ENCODE measurements at places on chromosomes 13 and 19.

GRCh38 chr19:45973553-45974338 lies at the start of gene NOVA2:
Gene NOVA2, minus strand, starts transcription at chr19:45973865. Its CDS starts 514 bp downstream, at chr19:45973351.
- DNase-seq: peak; percentile 55

GRCh38 chr19:27765912-27766725 lies 1446.8 kb downstream of the UQCRFS1 start:
- no peak for DNase-seq

DNA sequence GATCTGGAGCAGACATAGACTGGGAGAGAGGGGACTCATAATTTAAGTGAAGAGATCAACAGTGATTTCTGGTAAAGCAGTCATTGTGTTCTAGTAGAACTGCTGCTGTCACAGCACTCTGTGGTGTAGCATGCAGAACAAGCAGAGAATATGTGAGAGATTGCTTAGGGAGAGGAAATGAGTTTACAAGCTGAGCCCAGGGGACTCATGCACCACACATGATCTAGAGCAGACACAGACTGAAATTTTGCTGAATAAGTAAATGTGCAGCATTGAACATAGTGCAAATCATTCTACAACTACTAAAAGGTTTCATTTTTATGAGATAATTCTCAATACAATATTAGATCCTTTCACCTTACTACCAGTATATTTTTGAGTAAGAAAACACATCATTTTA lies 125.7 kb downstream of the MYO16 start:
- DNase-seq: no peak

GRCh38 chr13:64866331-64866730 lies 2363.8 kb downstream of the PCDH9 start:
- no peak for DNase-seq

DNA sequence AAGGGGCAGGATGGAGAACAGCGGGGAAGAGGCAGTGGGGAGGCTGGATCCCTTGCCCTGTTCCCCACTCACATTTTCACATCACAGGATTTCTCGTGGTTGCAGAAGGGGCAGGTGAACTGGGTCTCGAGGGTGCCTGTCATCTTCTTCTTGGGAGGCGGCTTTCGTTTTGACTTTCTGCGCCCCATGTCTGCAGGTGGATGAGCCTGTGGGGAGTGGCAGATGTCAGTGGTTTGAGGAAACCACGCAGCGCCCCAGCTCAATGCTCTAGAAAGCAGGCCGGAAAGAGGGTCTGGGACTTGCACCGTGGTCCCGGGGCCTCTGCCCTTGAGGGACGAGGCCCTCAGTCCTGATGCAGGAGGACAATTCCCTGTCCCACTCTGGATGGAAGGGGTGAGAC lies 4.9 kb downstream of the ELOF1 start:
- no peak for DNase-seq

- no peak for DNase-seq
Measured at GRCh38 chr19:21492947-21493906, 12.2 kb upstream of the ZNF429 start.

DNA sequence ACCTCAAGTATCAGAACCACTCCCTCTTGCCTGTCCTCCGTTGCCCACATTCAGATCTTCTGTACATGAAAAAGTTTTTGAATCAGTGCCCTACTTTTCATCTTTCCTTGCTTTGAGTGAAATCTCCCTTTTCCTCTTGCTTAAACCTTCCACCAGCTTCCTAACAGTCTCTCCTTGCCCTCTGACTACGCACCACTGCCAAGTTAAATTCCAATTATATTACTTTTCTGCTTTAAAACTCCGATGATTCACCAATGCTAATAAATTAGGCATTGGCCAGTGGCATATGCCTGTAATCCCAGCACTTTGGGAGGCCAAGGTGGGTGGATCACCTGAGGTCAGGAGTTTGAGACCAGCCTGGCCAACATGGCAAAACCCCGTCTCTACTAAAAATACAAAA lies 30.7 kb upstream of the RFXAP start:
- no peak for DNase-seq

DNA sequence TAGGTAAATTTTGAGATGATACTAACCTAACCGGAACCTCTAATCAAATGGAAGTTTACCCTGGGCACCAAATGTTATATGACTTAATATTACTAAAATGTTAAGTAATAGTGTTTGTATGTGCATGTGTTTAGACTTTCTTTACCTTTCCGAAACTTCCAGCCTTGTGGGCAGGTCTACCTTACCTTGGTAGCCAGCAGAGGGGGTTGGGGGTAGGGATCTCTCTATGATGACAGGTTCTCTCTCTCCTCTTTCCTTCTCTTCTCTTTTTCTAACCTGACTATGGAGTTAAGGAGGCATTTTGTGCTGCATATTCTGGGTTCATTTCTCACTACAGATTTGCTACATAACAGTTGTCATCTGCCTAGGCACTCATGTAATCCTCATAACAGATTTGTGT lies 6.8 kb upstream of the FRY start:
- DNase-seq: no peak

GRCh38 chr19:28358633-28359032 lies 854.3 kb downstream of the UQCRFS1 start:
- no peak for DNase-seq

DNA sequence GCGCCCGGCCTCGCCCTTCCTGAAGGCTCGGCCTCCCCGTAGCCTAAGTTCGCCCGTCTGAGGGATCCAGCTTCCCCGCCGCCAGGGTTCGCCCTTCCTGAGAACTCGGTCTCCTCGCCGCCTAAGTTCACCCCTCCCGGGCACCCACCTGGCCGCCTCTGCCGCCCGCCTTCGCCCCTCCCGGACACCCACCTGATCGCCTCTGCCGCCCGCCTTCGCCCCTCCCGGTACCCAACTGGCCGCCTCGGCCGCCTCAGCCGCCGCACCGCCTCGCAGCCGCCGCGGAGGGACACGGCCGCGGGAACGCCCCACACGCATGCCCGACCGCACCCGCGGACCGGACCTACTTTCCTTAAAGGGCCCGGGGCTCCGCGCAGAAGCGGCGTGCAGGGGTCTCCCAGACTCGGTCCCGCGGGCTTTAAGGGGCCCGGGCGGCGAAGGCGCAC lies at the start of gene MOB3A:
MOB3A (minus strand) TSS at position 293 of the 446 bp plus-strand sequence. CDS start 17,766 bp downstream, outside the sequence.
- peak; percentile 79 for DNase-seq

DNA sequence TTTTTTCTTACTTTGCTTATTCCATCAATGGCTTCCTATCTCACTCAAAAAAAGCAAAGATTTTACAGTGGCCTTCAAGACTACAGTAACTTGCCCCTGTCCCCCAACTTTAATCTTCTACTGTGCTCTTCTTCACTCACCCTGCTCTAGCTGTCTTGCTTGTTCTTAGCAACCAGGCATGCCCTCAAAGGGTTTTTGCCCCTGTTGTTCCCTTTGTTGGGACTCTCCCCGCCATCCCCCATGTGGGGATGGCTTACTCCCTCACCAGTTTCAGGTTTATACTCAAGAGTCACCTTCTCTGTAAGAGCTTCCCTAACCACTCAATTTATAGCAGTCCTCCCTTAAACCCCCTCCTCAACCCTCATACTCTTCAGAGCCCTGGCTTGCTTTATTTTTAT lies 5.4 kb downstream of the MTMR6 start:
- no peak for DNase-seq

DNA sequence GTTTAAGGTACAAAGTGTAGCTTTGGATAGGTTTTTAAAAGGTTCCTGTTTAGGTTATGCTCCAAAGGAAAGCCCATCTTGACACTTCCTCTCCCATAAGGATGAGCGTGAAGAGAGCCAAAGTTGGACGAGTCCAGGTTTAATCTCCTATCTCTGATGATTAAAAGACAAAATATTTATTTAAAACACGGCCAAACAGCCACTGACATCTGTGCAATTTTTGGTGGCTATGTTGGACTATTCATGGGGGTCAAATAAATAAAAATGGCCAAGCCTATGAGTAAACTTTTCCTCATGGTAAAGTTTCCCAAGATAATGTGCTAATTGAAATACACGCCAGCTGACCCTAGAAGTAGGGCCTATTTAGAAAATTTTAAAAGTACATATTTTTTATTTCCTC lies 69.0 kb upstream of the DOCK9 start:
- no peak for DNase-seq

DNA sequence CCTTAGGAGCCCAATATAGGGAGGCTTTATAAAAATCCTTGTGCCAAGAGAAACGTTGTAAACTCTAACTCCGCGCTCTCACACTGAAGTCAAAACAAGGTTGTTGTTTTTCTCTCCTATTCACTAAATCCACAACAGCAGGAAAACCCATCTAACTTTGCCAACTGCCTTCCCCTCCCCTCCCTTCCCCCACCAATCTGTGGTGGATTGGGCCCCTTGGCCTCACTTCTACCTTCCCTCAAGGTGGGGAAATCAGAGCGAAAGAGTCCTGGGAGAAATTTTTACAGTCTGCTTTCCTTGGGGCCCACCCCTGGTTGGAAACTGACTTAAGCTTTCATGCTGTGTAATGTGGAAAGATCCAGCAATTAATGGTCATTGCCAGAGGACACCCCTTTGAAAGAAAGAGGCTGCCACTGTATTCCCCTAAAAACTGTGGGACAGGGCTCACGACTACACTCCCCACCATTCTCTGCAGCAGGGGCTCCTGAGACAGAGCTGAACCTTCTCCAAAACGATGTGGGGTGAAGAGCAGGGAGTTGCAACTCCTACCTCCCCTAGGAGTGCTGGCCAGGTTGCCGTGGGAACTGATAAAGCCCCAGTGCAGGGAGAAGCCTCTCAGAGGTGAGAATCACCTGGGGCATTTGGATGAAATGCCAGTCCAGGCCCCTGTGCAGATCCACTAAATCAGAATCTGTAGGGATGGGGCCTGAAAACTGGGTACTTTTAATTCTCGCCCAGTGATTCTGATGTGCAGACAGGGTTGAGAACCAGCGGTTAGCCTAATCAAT lies 1.1 kb downstream of the DHRS12 start:
- DNase-seq: no peak

- DNase-seq: no peak
Measured at GRCh38 chr19:2554856-2555255, 78.9 kb downstream of the GADD45B start.

DNA sequence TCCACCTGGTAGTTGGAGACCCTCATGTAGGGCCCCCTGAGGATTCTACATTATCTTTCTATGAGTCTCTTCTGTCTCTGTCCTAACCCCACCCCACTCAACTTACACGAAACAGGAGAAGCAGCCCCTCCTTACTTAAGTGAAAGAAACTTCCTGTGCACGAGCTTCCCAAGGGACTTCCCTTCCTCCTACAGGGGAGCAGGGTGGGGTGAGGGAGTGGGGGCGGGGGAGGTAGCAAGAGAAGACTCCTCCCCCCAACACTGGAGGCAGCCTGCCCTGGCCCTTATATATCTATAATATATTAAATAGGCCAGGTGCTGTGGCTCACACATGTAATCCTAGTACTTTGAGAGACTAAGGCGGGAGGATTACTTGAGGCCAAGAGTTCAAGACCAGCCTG lies 5.5 kb upstream of the PDE4C start:
- DNase-seq: no peak

- peak; percentile 2 for DNase-seq
Measured at GRCh38 chr19:13505761-13506470, 363 bp downstream of the CACNA1A start.
